ENCODE measurements at places on chromosomes 12 and 14. TPM values are rescaled to one million over a fixed set of nuclear protein-coding genes. Genes with fewer than 3 reads are reported as not detected.

The SLC38A4 gene
- total RNA-seq, result 0.28 TPM

The JDP2 gene
- 29.3 TPM for total RNA-seq

The DNAJC22 gene
- 2.5 TPM for total RNA-seq

The FAM90A1 gene
- 0.28 TPM for total RNA-seq

The SLC22A17 gene
- total RNA-seq, result 40.9 TPM

The CYP46A1 gene
- total RNA-seq, result 0.56 TPM

The IFNG-AS1 gene
- total RNA-seq, result not detected

The EFS gene
- total RNA-seq, result 4.6 TPM

The FOXN4 gene
- not detected for total RNA-seq

The TAS2R50 gene
- 3.1 TPM for total RNA-seq

The AQP5 gene
- total RNA-seq, result not detected

The LRRC10 gene
- not detected for total RNA-seq

The VAMP1 gene
- 2.7 TPM for total RNA-seq

The PAH gene
- total RNA-seq, result not detected

The PSEN1 gene
- total RNA-seq, result 61.9 TPM

Measured in regular cardiac myocyte (primary cell).